ENCODE measurements at places on chromosomes 12 and 14.

GRCh38 chr12:71627438-71628002 is 36.1 kb downstream of the ZFC3H1 start:
- peaks cover 2% of the 10 kb centered on the region for H3K4me1 ChIP-seq
- H3K4me3 ChIP-seq, result no peak overlapping the region
- H3K27ac ChIP-seq, result no peak overlapping the region
- H3K36me3 ChIP-seq, result peaks cover 43% of the 10 kb centered on the region
- no peak for DNase-seq

- H3K27ac ChIP-seq, result no peak overlapping the region
- peaks cover 2% of the 10 kb centered on the region for H3K36me3 ChIP-seq
- H3K4me1 ChIP-seq, result peaks cover 4% of the 10 kb centered on the region
Measured at GRCh38 chr12:132085291-132085635, 58.9 kb downstream of the DDX51 start.

GRCh38 chr12:89709995-89710872 is 1.6 kb upstream of the ATP2B1 start:
- H3K36me3 ChIP-seq, result no peaks in the 10 kb centered on the region
- no peaks in the 10 kb centered on the region for H3K27me3 ChIP-seq
- peak overlapping the region; percentile 80 for H3K27ac ChIP-seq
- H3K4me1 ChIP-seq, result no peaks in the 10 kb centered on the region
- peak; percentile 54 for DNase-seq
- peak overlapping the region; percentile 79 for H3K4me3 ChIP-seq

DNA sequence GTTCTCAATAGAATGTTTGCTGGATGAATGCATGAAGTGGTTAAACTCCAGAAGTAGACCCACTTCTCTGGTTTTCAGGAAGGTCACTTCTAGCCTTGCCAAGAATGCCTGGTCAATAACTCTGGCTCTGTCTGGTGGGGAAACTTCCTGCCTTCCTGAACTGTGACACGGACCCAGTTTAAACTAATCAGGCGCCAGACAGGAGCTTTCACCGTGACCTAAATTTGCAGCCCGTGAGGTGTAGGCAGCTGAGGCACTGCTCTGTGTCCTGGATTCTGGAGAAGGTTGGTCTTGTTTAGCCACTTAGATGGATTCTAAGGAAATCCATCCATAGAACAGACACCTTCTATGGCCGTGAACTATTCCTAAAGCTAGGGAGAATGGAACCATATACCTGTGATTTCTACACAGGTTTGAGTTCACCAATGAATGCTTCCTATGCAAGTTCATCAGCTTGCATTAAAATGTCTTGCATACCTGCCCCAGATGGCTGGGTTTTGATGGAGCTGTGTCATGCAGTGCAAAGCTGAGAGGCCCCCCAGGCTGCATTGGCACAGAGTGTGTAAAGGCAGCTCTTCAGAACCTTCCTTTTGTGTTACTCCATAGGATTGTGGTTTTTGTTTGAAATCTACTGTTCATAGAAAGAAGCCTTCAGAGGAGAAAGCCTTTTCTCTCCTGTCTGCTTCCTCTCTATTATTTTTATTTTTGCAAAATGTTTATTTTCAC is 4.4 kb downstream of the CHST11 start:
- no peaks in the 10 kb centered on the region for H3K36me3 ChIP-seq
- no peak overlapping the region for H3K27ac ChIP-seq
- no peak overlapping the region for H3K4me3 ChIP-seq
- DNase-seq, result no peak
- H3K27me3 ChIP-seq, result peaks cover 12% of the 10 kb centered on the region

DNA sequence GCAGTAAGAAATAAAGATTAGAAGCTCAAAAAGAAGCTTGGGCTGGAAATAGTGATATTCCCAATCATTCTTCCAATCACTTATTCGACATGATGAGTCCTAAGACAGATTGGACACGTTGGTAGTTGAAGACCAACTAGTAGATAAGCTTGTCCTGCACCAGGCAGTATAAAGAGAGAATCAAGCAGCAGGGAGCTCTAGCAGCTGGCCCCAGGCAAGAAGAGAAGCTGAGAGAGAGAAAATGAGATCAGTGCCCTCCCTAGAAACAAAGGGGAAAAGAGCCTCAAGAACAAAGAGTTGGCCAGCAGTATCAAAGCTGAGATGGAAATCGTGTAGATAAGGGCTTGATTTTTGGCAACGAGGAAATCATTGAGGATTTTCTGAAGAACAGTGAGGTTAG is 20.6 kb downstream of the RASSF8 start:
- no peaks in the 10 kb centered on the region for H3K36me3 ChIP-seq
- no peak overlapping the region for H3K4me3 ChIP-seq
- DNase-seq, result no peak
- peaks cover 7% of the 10 kb centered on the region for H3K4me1 ChIP-seq

- H3K4me1 ChIP-seq, result no peaks in the 10 kb centered on the region
- no peak overlapping the region for H3K27ac ChIP-seq
- DNase-seq, result peak; percentile 94
- H3K4me3 ChIP-seq, result no peak overlapping the region
Measured at GRCh38 chr12:116222358-116222757, 55.1 kb downstream of the MED13L start.

- DNase-seq, result peak; percentile 53
- no peak overlapping the region for H3K4me3 ChIP-seq
- no peak overlapping the region for H3K27ac ChIP-seq
- no peaks in the 10 kb centered on the region for H3K36me3 ChIP-seq
- no peaks in the 10 kb centered on the region for H3K4me1 ChIP-seq
Measured at GRCh38 chr12:79329933-79330332, 360.8 kb downstream of the PAWR start.

DNA sequence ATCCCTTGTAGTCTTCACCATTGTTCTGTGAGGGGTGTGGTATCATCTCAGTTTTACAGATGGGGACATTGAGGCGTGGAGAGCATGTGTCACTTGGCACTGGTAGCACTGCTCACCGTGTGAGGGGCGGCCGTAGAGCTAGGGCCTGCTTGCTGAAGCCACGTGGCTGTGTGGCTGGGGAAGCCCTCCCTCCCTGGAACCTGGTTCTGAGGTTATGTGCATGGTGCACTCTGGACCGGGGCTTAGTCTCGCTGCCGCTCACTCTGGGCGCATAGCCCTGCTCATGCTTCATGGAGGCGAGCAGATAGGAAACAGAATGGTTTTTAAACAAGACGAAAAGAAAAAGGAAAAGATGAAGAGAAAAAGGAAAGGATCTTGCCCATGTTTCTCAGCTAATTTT is 46.1 kb downstream of the CACNA1C start:
- no peak overlapping the region for H3K4me3 ChIP-seq
- no peaks in the 10 kb centered on the region for H3K27me3 ChIP-seq
- peaks cover 8% of the 10 kb centered on the region for H3K4me1 ChIP-seq
- H3K36me3 ChIP-seq, result no peaks in the 10 kb centered on the region
- no peak overlapping the region for H3K27ac ChIP-seq

- H3K4me1 ChIP-seq, result no peaks in the 10 kb centered on the region
- no peak overlapping the region for H3K27ac ChIP-seq
- no peaks in the 10 kb centered on the region for H3K27me3 ChIP-seq
- H3K36me3 ChIP-seq, result no peaks in the 10 kb centered on the region
- peak; percentile 23 for DNase-seq
- no peak overlapping the region for H3K4me3 ChIP-seq
Measured at GRCh38 chr14:43005807-43006206, 1399.1 kb downstream of the LRFN5 start.

DNA sequence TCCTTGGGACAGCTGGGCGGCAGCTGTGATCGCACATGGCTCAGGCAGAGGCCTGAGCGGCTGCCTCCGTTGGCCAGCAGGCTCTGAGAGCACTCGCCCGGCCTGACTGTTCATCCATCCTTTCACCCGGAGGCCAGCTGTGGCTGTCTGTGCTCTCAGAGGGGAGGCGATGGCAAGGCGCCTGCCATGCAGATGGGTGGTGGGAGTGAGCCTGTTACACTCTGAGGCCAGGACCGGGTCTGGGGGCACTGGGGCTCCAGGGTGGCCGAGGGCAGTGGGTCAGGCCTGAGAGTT is 292.3 kb downstream of the TMEM121 start:
- DNase-seq, result no peak
- no peak overlapping the region for H3K4me3 ChIP-seq
- H3K36me3 ChIP-seq, result no peaks in the 10 kb centered on the region
- H3K27me3 ChIP-seq, result no peaks in the 10 kb centered on the region
- H3K4me1 ChIP-seq, result no peaks in the 10 kb centered on the region

DNA sequence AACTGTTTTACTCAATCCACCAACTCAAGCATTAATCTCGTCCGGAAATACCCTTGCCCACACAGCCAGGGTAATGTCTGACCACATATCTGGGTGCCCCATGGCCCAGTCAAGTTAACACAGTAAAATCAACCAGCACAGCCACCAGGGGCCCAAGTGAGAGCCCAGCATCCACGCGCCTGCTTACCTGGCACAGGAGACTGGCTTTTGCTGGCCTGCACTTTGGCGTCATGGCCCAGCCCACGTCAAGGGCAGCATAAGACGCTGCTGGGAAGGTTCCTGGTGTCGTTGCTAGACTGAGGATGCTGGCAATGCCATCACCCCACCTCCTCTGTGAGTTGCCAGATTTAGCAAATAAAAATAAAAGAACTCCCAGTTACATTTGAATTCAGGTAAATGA is 53.6 kb upstream of the BCL11B start:
- no peaks in the 10 kb centered on the region for H3K36me3 ChIP-seq
- no peaks in the 10 kb centered on the region for H3K4me1 ChIP-seq
- H3K4me3 ChIP-seq, result no peak overlapping the region
- no peaks in the 10 kb centered on the region for H3K27me3 ChIP-seq
- DNase-seq, result no peak

- DNase-seq, result no peak
- H3K27me3 ChIP-seq, result peaks cover 4% of the 10 kb centered on the region
- H3K4me3 ChIP-seq, result no peak overlapping the region
- H3K36me3 ChIP-seq, result no peaks in the 10 kb centered on the region
Measured at GRCh38 chr14:95885866-95886265, 9.2 kb downstream of the TUNAR start.

DNA sequence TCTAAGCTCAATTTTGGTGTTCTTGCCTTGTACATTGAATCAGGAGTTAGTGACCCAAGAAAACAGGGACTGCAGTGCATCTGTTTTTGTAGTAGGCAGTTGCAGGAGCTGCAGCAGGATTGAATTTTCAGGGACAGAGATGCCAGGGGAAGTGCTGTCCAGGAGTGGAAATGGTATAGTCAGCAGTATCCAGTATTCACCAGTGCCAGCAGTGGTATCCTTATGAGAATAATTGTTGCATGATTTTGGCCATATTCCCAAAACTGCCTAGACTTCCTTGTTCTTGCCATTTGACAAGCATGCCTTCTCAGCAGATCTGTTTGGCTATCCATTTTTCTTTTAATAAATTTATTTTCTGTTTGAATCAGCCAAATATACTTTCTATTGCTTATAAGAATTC is 18.6 kb upstream of the ABCD2 start:
- no peaks in the 10 kb centered on the region for H3K27me3 ChIP-seq
- H3K4me3 ChIP-seq, result no peak overlapping the region
- no peak overlapping the region for H3K27ac ChIP-seq
- no peaks in the 10 kb centered on the region for H3K36me3 ChIP-seq

GRCh38 chr14:23119363-23120327 is 590 bp upstream of the CEBPE start:
- peaks cover 12% of the 10 kb centered on the region for H3K4me1 ChIP-seq
- no peak overlapping the region for H3K4me3 ChIP-seq
- H3K36me3 ChIP-seq, result no peaks in the 10 kb centered on the region
- no peak overlapping the region for H3K27ac ChIP-seq
- DNase-seq, result no peak
- no peaks in the 10 kb centered on the region for H3K27me3 ChIP-seq

DNA sequence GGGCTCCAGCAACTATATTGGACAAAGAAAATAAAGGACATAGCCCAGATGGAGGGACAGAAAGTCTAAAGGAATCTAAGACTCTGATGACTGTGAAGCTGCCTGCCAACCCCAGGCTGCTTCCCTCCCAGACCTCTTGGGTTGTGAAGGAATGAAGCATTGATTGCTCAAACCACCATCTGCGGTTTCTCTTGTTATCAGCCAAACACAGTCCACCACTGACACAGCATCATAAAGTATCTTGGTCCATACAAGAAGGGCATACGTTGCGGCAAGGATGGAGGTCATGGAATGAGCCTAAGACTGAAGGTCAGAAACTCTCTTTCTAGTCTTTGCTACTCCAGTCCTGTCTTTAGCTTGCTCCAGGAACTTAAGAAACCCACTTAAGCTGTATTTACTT is 58.5 kb upstream of the PLXNC1 start:
- peak; percentile 58 for DNase-seq
- H3K4me1 ChIP-seq, result no peaks in the 10 kb centered on the region
- no peak overlapping the region for H3K4me3 ChIP-seq
- H3K36me3 ChIP-seq, result no peaks in the 10 kb centered on the region
- H3K27me3 ChIP-seq, result no peaks in the 10 kb centered on the region

DNA sequence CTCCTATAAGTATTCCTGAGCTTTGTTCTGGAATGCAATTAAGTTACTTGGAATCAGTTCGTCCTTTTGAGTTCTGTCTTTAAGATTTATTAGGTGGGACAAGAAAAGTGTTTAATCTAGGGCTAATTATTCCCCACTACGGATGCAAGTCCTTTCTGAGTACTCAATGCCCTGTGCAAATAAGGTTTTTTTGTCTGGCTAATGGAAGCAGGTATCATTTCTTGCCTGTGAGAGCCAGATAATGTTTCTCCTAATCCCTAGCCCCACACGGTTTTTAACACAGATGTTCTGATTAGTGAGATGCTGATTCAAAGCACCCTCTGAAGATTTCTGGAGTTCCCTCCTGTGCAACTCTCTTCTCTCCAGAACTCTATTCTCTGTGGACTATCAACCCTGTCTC is 296.6 kb upstream of the PRICKLE1 start:
- no peaks in the 10 kb centered on the region for H3K36me3 ChIP-seq
- no peak overlapping the region for H3K4me3 ChIP-seq
- DNase-seq, result no peak
- peaks cover 2% of the 10 kb centered on the region for H3K4me1 ChIP-seq
- no peaks in the 10 kb centered on the region for H3K27me3 ChIP-seq
- H3K27ac ChIP-seq, result no peak overlapping the region

GRCh38 chr14:102629808-102630350 is 37.4 kb downstream of the RCOR1 start:
- peaks cover 8% of the 10 kb centered on the region for H3K4me1 ChIP-seq
- H3K36me3 ChIP-seq, result no peaks in the 10 kb centered on the region
- no peaks in the 10 kb centered on the region for H3K27me3 ChIP-seq
- no peak overlapping the region for H3K27ac ChIP-seq

DNA sequence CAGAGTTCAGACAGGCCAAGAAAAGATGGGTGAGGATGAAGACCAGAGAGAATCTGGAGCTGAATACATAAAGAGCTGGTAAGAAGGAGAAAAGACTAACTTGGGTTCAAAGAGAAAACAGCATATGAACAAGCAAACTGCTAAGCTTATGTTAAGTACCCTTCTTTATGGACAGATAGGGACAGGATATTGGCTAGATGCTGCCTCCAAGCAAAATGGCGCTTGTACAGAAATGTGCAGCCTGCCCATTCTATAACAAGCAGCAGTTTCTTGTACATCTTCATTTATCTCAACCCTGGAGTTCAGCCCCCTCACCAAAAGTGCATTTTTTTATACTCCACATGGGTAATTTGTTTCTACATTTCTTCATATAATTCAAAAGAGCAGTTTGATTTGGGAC is 184.5 kb downstream of the RMST start:
- no peak for DNase-seq
- H3K27ac ChIP-seq, result no peak overlapping the region
- H3K36me3 ChIP-seq, result no peaks in the 10 kb centered on the region
- H3K27me3 ChIP-seq, result no peaks in the 10 kb centered on the region

GRCh38 chr12:121808623-121809022 is 4.8 kb downstream of the SETD1B start:
- H3K4me1 ChIP-seq, result peaks cover 21% of the 10 kb centered on the region
- H3K27ac ChIP-seq, result no peak overlapping the region
- no peaks in the 10 kb centered on the region for H3K27me3 ChIP-seq
- peaks cover 40% of the 10 kb centered on the region for H3K36me3 ChIP-seq

- no peak for DNase-seq
- no peak overlapping the region for H3K4me3 ChIP-seq
- no peaks in the 10 kb centered on the region for H3K36me3 ChIP-seq
- H3K27me3 ChIP-seq, result no peaks in the 10 kb centered on the region
- peaks cover 12% of the 10 kb centered on the region for H3K4me1 ChIP-seq
- H3K27ac ChIP-seq, result no peak overlapping the region
Measured at GRCh38 chr12:47020211-47020821, 59.1 kb upstream of the PCED1B start.
